Activated CD4-positive, CD25-positive, alpha-beta regulatory T cell (primary cell): ENCODE measurements at places on chromosomes 6 and 20.

- DNase-seq = no peak
These were observed 28.1 kb downstream of the INSM1 start for GRCh38 chr20:20395903-20396568.

- DNase-seq = no peak
These were observed 7.3 kb downstream of the THEMIS start for GRCh38 chr6:127893541-127893940.

GRCh38 chr6:31110825-31111582 lies 1.4 kb downstream of the C6orf15 start:
- no peak for DNase-seq

GRCh38 chr6:45738057-45738455 lies 277.6 kb downstream of the CLIC5 start:
- no peak for DNase-seq

DNA sequence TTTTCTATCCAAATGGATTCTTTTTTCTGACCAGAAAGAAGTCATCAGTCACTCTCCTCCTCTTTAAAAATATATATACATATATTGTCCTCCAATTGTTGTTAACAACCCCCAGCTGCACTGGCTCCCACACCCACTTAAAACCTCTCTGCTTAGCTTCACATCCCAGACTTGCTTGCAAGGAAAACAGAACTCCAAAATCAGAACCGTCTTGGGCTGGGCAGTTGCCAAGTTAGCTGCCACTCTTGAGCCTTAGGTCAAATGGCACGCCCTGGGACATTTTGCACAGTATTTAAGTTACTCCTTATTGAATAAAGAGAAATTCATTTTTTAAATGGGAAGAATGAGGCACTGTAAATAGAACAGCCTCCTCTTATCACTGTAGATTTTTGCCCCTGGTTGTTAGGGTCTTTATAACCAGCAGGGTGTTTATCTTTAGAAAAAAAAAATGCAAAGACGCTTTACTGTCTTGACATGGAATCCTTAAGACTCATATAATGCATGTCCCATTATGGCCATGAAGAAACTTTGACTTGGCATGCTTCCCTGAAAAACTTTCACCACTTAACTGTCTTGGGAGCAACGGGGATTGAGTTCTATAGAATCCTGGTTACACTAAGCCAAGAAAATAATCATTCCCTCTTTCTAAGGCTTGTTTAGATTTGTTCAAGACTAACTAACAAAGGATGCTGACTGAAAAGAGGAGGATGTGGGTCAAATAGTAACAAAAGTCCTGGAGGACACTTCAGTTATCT lies 204.5 kb downstream of the ISM1 start:
- DNase-seq = no peak

- no peak for DNase-seq
These were observed 165.4 kb downstream of the SYNDIG1 start for GRCh38 chr20:24634855-24635254.

- DNase-seq = no peak
These were observed 43.2 kb upstream of the ADGRF5 start for GRCh38 chr6:46964716-46965519.

DNA sequence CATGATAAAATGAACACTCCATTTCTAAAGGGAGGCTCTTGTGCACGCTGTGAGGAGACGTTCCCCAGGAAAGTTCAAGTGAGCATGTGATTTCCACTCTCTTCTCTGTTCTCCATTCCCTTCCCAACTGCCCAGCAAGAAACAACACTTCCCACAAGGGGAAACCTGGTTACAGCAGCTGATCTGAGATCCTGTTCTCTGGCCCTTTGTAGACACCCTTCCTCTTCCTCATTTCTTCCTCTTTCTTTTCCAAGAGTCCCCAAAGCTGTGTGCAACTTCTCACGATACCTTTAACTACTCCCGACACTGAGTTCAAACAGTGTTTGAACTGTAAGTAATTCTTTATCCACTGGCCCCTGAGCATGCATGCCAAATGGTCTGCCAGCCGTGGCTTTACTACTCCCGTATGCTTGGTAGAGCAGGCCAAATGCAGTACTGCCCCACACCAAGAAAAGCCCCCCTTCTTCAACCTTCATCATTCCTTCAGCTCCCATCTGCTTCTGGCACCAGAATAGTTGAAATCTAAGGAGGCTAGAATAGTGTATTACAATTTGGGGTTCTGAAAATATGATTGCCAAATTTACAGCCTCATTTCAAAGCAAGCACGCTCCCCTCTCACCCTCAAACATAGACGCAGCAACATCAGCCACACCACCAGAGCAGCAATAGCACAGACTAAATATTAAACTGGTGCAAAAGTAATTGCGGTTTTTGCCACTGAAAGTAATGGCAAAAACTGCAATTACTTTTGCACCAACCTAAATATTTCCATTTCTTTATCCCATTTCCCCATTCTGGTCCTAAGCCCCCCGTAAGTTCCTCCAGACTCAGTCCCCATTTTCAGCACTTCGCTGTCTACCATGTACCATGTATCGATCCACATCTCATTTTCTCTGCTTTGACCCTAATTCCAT lies 4.3 kb downstream of the HLA-DMB start:
- no peak for DNase-seq

GRCh38 chr20:49110767-49111694 lies 64.9 kb downstream of the CSE1L start:
- DNase-seq = no peak

DNA sequence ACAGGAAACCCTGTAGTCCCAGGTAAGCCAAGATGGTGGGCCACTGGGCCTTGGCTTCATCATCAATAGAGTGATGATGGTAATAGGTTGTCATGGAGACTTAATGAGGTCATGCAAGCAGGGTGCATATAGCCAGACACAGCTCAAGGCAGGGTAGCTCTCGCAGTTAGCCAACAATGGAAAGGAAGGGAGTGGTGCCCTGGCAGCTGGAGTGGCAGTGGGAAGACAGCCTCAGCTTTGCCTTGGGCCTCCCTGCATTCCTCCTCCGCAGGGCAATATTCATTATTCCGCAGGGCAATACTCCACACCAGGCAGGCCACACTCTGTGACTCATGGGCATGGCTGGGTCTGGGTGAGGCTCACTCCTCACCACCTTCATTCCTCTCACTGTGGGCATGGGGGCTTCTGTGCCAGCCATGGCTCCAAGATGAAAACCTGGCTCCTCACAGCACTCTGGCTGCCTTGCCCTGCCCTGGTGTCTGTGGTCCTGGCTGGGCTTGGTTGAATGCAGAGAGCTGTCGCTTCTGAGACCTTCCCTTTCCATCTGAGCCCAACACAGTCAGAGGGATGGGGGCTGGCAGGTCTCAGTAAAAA lies 163.1 kb upstream of the PMEPA1 start:
- no peak for DNase-seq

DNA sequence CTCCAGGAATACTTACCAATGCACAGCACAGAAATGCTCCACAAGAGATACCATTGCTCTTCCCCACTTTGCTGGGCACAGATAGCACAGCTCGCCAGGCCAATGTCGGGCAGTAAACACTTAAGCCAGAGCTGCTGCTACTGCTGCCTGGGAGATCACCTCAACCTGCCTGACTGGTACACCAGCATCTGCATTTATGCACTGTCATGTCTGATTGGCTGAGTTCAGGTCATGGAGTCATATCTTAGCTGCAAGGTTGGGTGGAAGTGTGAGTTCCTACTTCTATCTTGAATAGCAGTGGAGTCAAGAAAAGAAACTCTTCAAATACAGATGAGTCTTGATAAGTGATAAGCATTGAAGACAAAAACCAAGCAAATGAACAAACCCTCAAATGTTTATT lies 10.9 kb upstream of the ADGRF4 start:
- no peak for DNase-seq

DNA sequence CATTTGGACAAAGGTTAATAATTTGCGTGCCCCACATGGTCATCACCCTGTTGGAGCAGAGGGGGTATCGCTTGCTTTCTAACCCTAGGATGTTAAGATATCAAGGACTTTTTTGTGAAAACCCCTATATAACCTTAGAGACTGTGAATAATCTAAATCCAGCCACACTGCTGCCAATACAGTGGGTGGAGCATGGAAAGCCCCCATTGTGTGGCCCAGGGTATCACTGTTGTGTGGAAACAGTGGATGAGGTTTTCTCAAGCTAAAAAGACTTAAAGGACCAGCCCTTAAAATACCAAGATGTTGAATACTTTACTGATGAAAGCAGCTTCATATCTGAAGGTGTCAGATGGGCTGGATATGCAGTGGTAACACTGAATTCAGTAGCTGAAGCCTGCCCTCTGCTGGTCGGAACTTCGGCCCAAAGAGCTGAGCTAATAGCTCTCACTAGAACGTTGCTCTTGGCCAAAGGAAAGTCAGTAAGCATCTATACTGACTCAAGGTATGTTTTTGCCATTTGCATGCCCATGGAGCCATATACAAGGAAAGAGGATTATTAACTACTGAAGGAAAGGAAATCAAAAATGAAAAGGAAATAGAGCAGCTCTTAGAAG lies 695.2 kb downstream of the PHF3 start:
- DNase-seq = no peak

DNA sequence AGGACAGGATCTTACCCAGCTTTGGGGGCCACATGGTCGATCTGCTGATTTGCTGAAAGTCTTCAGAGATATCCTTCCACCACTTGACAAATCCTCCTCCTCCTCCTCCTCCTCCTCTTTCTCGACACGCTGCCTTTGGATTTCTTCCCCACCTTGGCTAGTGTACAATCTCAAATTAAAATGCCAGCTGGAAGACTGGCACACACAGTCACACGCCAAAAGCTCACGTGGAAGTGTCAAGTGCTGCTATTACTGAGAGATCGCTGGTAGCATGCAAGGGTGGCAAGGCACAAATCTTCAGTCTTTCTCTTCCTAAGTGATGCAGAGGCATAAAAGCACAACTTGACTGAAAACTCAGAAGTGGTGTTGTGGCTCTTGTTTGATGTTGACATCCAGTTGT lies 35.3 kb downstream of the GPR6 start:
- no peak for DNase-seq

GRCh38 chr6:35214869-35215664 lies 1.3 kb downstream of the SCUBE3 start:
- DNase-seq = no peak

DNA sequence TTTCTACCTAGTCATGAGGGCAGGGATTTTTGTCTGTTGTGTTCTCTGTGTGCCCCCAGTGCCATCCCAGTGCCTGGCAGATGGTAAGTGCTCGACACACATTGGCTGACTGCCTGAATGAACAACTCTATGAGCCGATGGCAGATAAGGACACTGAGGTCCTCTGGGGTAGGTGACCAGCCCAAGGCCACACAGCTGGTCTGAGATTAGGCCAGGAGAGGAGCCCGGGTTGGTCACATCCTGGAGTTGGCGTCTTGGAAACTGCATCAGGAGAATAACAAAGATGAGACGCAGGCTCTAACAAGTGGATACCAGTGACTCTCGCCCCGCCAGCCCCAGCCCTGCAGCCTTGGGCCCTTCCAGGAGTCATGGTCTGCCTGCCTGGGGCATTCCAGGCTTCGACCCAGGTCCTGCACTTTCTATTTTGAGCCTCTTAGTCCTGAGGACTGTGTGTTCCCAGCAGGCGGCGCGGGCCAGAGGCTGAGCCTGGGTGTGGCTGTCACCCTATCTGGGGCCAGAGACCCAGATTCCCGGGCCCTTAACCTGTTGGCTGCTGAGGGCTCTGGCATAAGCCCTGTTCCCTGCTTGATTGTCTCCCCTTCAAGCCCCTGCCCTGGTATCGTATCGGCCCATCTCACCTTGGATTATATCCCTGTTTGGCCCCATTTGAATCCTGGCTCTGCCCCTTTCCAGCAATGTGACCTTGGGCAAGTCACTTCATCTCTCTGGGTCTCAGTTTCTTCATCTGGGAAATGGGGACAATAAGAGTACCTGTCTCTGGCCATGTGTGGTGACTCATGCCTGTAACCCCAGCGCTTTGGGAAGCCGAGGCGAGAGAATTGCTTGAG lies 88.3 kb downstream of the CEBPB start:
- no peak for DNase-seq

DNA sequence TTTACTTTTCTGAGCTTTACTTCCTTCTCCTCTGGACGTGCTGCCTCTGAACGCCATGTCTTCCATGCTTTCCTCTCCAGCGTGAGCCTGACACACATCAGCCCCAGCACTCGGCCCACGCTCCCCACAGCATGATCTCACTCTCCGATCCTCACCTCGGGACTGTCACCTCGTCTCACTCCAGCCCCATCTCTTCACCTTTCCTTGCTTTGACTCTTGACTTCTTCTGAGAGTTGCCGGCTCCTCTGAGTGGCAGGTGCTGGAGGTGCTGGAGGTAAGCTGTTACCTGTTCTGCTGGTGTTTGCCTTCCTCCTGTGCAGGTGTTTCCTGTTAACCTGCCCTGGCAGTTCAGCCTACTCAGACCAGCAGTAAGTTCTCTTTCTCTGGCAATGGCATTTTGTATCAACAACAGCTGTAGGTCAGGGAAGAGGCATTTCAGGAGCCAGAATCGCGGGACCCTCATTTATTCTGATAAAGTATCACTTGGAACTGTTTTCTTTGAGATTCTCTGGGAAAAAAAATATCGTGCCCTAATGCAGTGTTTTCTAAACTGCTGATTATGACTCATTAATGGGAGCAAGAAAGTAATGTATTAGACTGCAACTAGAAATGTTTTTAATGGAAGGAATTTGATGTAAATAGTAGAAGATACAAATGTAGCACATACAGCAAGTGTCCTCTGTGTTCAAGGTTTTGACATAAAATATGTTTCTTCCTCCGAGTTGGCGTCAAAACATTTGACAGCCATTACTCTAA lies 106.5 kb downstream of the ARID1B start:
- DNase-seq = peak; percentile 3

DNA sequence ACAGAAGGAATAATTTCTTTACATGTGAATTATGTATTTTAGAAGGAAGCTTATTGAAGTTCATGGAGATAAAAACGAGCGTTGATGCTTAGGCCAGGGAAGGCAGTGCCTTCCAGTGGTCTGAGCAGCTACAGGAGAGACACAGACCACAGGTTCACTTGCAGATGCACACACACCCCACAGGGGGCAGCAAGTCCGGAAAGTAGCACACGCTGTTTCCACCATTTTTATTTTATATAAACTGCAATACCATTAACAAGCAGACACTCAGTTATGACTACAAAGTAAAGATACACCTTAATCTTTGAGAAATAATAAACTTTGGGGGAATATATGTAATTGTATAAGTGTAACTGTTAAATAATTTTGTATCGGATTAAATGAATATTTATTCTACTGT lies 13.5 kb upstream of the DACT2 start:
- no peak for DNase-seq

DNA sequence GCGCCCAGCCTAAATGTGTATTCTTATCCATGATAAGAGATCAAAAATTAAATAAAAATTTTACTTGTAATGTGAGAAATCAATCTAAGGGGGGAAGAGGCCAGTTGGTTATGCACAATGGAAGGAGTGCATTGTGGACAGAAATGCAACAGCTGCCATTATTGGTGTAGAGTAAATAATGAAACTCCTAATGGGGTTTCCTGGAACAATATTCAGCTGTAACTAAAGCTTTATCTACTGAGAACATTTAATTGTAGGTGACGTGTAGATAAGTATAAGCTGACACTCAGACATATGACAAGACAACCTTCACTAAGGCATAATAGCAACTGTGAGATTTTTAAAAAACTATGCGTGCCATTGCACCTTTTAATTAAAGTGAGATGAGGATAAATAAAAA lies 71.4 kb downstream of the CEP57L1 start:
- no peak for DNase-seq
